Melanocyte of skin (primary cell): ENCODE measurements at places on chromosomes 11 and 22. TPM values are rescaled to one million over a fixed set of nuclear protein-coding genes. Genes with fewer than 3 reads are reported as not detected.

Gene HEPHL1
- not detected in 2 replicates for total RNA-seq

Gene E2F8
- 1.3 and 1.5 TPM in 2 replicates for total RNA-seq

Gene MIOX
- total RNA-seq, result not detected in 2 replicates

Gene APOBEC3F
- total RNA-seq, result 4.1 and 4.4 TPM in 2 replicates

Gene CD3G
- not detected in 2 replicates for total RNA-seq

Gene SART1
- total RNA-seq, result 30.3 and 42.7 TPM in 2 replicates

Gene KRTAP5-9
- total RNA-seq, result not detected in 2 replicates

Gene TNRC6B
- total RNA-seq, result 16.3 and 25.1 TPM in 2 replicates

Gene CEP164
- total RNA-seq, result 26.6 and 28.8 TPM in 2 replicates

Gene WNT7B
- not detected in 2 replicates for total RNA-seq

Gene OVCH2
- total RNA-seq, result not detected in 2 replicates

Gene TMEM191B
- 1.1 and 3.1 TPM in 2 replicates for total RNA-seq

Gene CLMP
- 3.3 and 12.4 TPM in 2 replicates for total RNA-seq

Gene NRXN2
- 0.15 and 0.33 TPM in 2 replicates for total RNA-seq

Gene OR5B12
- not detected in 2 replicates for total RNA-seq

Gene BET1L
- total RNA-seq, result 10.0 and 11.6 TPM in 2 replicates
